ENCODE measurements at places on chromosomes 12 and 14.

DNA sequence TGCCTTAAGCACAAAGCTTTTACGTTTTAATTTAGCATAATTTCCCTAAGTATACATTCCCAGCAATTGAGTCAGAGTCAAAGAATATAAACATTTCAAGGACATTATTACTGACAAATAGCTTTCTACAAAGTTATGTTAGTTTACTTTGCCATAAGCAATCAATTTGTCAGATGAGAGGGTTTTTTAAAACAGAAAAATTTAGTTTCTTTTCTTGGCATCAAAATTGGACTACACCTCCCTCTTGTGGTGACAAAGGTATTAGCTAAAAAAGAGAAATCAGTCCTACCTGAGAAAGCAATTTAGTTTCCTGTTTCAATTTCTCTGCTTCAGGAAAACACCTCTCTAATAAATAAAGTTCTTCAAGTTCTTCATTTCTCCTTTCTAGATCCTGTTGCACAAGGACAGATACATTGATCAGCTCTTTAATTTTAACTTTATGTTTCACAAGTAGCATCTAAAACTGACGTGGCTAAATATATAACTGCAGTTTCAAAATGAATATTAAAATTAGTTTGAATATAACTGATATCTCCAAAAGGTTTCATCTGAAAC is 39.9 kb downstream of the DNAI7 start:
- DNase-seq: peak; percentile 53

DNA sequence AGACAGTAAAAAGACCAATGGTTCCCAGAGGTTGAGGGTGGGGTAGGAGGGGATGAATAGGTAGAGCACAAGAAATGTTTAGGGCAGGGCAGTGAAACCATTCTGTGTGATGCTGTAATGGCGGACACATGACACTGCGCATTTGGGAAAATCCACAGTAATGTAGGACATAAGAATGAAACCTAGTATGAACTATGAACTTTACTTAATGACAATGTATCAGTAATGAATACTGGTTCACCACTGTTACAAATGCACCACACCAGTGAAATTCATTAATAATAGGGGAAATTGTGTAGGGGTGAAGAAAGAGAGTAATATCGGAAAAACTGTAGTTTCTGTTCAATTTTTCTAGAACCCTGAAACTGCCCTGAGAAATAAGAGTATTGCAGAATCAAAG is 5.6 kb downstream of the ERH start:
- DNase-seq: no peak

DNA sequence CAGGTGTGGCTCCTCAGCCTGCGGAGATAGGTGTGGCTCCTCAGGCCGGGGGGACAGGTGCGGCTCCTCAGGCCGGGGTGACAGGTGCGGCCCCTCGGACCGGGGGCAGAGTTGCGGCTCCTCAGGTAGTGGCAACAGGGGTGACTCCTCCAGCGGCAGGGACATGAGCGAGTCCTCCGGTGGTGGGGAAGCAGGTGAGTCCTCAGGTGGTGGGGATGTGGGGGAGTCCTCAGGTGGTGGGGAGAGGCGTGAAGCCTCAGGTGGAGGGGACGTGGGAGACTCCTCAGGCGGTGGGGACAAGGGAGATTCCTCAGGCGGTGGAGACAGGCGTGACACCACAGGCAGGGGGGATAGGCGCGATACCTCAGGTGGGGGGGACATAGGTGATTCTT is 9.2 kb downstream of the KMT2D start:
- DNase-seq: no peak

DNA sequence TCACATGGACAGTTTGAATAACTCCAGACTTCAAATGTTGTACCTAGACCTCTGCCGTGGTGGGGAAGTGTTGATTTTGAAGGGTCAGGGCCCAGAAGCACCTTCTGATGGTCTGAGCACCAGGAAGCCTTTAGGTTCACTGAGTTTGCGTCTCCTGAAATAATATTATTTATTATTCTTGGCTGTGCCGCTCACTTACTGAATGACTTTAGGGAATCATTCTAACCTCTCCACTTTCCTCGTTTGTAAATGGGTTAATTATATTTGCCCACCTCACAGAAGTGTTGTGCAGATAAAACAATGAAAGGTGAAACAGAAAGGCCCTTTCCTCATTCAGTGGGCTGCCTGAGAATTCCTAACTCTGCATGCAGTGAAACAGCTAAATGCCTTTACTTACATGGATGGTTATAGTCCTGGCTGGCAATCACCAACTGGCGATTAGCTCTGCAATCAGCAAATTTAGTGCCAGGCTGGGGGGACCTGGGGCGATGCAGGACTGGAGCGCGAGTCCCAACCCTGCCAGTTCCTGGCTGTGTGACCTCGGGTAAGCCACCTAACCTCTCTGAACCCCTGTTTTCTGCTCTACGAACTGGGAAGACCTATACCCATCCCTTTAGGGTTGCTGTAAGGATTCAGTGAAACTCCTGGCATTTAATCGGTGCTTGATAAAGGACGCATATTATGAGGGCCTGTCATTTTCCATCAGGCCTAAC is 57.5 kb downstream of the MAP1LC3B2 start:
- no peak for DNase-seq

DNA sequence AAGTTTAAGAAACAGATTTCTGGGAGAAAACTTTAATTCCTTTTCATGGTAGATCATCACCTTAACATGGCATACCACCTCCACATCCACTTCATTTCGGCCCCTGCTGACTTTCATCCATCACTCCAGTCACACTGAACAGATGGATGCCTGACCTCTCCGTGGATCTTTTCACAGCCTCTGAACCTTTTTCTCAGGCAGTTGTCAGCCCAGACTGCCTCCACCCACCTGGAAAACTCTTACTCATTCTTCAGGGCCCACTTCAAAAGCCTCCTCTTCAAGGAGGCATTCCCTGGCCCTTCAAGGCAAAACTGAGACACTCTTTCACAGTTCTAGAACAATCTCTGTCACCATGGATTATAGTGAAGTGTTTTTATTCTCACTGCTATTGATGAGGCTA is 52.9 kb downstream of the GXYLT1 start:
- no peak for DNase-seq

DNA sequence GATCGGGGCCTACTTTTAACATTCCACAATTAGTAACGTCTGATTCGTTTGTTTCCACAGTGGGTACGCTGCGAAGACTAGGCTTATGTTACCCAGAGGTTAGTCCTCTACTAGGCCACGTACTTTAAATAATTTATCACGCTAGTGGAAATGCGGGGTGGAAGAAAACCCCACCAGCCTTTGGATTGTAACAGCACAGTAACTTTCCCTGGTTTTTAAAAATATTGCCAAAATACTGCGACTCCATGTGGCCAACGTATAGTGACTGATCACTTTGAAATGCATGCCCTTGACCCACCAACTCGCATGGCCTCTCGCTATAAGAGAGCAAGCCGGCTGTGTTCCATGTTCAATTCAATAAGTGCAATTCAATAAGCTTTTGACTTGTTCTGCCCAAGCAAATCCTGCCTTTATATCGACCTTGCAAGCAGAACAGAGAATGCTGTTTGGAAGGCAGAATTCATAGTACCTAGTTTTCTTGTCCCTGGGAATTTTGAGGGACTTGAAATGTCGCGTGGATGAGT is 882 bp upstream of the GTF2A1 start:
- DNase-seq: no peak

DNA sequence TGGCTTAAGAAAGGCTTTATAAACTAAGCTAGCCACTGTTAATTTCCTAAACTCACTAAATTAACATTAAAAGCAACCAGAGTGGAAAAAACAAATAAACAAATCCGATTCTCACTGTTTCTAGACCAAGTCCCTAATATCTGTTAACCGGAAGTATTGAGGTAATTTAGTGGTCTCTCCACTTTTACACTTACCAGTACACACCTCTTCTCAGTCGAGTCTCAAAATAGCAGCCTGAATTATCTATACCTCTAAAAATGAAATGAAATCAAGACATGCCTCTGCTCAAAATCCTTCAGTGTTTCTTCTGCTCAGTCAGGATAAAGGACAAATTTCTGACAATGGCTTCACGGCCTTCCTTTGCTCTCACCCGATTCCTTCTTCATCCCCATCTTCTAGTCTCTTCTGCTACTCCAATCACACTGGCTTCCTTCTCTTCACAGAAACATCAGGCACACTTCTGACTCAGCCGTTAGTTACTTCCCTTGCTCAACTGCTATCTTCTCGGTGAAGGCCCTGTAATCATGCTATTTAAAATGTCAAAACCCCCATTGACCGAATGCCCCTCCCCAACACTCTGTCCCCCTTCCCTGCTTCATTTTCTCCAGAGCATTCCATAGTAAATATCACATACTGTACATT is 161.3 kb downstream of the KITLG start:
- DNase-seq: peak; percentile 70

- DNase-seq: peak; percentile 53
Measured at GRCh38 chr14:68564826-68565759, 227.8 kb downstream of the ZFP36L1 start.

- no peak for DNase-seq
Measured at GRCh38 chr12:19093218-19093617, 36.3 kb upstream of the PLEKHA5 start.

DNA sequence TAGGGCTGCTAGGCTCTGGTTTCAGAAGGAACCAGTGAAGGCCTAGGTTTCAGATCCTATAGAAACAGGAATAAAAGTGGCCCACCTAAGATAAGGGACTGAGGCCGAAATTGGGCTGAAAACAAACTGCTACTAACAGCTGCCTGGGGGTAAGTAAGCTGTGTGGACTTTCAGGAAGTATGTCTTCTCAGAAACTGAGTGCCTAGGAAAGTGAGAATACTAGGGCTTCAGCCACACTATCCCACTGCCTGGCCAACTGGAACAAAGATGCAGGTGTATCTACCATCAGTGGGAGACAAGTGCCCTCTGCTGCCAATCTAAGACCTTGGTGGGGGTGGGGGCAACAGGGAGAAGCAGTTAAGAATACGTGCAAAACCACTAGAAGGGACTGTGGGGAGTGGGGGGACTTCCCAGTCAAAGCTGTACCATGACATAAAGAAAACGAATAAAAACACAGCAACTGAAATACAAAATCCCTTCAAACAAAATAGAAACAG is 82.5 kb downstream of the MED13L start:
- no peak for DNase-seq

DNA sequence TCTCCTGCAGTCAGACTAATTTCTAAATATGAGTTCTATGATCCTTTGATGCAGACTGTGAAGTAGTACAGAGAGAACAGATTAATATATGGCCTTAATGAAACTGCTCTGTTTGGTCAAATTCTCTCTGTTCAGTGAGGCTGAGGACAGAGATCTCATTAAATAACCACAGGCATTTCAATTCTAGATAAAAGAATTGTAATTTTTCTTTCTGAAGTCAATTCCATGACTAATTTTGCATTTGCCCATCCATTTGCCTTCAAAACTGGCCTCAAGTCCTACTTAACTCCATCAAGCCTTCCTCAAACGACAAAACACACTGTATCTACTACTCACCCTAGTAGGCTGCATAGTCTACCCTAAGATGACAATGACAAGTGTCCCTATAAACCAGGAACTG is 67.1 kb downstream of the DUSP16 start:
- no peak for DNase-seq

DNA sequence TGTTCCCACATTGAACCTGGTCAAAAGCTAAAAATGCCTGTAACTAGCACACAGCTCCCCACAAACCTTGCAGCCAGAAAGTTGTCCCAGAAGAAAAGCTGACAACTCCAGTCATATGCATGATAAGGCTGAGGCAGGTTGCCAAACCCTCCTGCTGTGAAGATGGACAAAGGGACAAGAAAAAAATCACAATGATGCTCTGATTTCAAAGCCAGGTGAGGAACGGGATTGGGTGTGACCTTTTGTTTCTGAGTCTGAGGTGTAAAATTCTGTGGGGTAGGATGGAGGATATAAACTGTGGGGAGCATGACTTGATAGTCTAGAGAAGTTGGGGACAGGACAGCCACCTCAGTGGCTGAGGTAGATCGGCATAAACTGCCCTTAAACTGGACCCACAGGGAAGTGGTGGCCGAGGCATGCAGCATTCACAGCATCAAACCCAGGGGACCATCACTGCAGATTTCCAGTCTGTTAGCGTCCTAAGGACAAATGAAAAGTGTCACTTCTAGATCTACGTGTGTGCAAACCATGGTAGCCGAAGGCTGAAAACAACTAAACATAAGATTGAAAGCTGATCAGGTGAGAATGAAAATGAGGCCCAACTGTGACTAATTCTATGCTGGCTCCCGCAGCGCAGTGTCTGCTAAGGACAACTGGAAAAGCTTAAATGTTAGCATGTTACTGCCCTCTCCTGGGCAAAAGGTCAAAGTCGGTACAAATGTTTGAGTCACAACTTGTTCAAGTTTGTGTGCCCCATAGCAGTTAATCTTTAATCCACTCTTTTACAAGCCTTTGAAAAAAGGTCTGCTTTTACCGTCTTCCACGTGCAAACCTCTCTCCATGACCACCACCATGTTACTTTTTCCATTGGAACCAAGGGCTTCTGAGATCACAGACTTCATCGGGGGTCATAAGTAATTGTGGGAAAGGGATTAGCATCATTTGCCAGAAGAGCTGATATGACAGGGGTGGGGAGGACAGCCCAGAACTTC is 39.8 kb downstream of the GRIN2B start:
- DNase-seq: peak; percentile 53

DNA sequence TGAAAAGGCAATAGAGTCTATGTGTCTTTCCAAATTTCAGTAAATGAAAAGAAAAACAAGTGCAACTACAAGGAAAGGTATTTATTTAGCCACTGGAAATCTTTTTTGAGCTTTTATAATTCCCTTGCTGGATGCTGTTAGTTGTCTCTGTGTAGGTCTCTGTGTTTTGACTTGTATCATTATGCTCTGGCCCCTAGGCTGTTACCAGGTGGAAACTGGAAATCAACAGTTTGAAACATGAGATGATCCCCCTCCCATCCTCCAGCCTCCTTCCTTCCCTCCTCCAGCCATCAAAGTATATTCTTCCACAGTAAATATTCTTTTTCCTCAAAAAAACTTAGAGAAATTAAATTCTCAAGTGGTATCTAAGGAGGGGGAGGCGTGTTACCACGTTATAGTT is 934 bp upstream of the DCN start:
- no peak for DNase-seq

- peak; percentile 87 for DNase-seq
Measured at GRCh38 chr12:24822121-24822899, 126.6 kb downstream of the BCAT1 start.

DNA sequence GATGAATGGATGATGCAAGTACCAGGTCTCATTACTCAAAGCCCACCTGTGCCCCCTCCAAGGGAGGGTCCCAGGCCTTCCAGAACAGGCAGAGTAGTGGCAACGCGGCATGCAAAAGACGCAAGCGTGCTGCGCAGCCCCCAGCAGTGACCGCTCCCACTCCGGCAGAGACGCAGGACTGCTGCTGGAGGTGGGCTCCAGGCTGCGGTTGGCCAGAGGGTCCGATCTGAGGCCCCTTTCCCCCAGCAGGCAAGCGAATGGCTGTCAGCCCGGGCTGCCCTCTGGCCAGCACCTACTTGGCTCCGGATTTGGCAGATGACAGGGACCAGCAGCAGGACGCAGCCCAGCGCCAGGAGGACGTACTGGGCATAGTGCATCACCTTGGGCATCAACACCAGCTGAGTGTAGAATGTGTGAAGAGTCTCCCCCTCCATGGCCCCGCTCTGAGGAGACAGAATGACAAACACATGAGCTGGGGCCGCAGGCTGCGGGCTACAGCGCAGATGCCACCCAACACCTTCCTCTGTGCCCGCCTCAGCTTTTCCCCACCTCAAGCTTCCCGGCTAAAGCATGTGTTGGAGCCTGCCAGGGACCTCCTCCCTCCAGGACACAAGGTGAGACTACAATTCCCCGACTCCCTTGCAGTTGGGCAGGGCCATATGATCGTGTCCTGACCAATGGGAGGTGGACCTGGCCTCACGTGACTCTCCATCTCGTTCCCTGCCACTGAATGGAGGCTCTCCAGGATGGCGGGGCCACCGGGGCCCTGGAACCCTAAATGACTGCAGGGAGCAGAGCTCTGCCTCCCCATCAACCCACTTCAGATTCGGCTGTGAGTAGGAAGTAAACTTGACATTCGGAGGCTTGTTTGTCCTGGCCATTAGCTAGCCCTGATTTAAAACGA is 77.4 kb downstream of the SCARB1 start:
- DNase-seq: peak; percentile 89

Data from fibroblast of the aortic adventitia (primary cell).